ENCODE measurements at places on chromosomes 3 and 15.

- DNase-seq, result no peak
Observed at GRCh38 chr15:79051941-79052731, 38.4 kb downstream of the RASGRF1 start.

- no peak for DNase-seq
Observed at GRCh38 chr3:30135190-30135589, 471.2 kb upstream of the TGFBR2 start.

DNA sequence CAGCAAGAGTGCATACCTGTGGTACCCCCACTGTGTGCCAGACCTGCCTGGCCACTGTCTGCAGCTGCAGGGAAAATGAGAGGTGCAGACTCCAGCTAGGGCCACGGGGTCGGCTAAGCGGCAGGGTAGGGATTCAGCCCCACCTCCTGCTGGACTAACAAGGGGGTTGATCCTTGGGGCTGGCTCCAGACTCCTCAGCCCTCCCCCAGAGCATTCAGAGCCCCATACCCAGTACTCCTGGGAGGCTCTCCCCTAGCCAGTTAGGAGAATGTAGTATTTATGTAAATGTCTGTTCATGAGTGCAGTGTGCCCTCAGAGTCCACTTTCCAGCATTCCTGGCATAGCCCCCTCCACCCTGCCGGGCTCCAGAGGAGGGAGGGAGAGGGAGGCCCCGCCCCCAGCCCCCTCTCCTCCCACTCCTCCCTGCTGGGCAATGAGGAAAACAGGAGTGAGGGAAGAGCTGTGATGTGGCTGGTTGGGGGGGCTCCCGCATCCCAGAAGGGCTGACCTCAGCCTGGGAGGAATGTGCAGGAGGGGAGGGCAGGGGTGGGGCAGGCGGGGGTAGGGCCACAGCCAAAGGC is 4.5 kb upstream of the SEMA3B start:
- DNase-seq, result peak; percentile 54

- no peak for DNase-seq
Observed at GRCh38 chr3:144102421-144102820, 130.8 kb downstream of the DIPK2A start.

GRCh38 chr3:86867982-86868381 is 123.0 kb downstream of the VGLL3 start:
- DNase-seq, result no peak

- no peak for DNase-seq
Observed at GRCh38 chr15:29959384-29960137, 123.2 kb upstream of the GOLGA8J start.

GRCh38 chr3:99972380-99973104 is 141.8 kb downstream of the FILIP1L start:
- no peak for DNase-seq

DNA sequence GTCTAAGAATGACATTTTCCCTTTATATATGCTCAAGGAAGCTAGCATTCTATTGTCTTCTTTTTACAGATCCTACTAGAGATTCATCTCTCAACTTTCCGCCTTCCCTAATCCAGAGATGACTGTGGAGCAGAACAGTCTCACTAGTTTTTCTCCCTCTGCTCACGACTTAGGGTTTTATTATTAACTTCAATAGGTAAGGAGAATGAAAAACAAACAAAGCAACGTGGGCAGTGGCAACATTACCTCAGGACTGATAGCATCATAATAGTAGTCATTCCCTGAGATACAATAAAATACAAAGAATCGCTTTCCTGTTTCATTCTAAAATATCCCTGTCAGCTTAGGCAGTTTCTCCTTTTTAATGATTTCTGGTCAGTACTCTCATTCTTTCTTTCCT is 154.3 kb upstream of the PLAAT1 start:
- DNase-seq, result no peak

- DNase-seq, result no peak
Observed at GRCh38 chr3:101802179-101802578, 23.2 kb downstream of the NXPE3 start.

- no peak for DNase-seq
Observed at GRCh38 chr15:76947454-76947853, 15.9 kb downstream of the RCN2 start.

GRCh38 chr15:90686435-90687218 is 30.5 kb upstream of the BLM start:
- DNase-seq, result no peak

DNA sequence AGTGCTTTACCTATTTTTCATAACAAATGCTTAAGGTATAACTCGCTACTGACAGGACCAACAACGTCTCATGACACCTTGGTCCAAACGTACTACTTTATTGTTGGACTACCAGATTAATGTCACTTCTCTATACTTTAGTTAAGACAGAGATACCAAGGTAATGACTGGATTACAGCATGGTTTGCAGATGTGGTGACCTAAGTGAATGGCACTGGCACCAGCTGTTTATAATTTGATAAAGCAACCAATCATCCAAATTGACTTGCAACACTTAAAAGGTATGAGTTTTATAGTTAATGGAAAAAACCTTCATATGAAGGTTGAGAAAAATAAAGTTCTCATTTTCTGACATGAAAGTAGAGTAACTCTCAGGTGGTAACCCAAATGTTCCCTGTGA is 209.0 kb downstream of the NEK10 start:
- no peak for DNase-seq

DNA sequence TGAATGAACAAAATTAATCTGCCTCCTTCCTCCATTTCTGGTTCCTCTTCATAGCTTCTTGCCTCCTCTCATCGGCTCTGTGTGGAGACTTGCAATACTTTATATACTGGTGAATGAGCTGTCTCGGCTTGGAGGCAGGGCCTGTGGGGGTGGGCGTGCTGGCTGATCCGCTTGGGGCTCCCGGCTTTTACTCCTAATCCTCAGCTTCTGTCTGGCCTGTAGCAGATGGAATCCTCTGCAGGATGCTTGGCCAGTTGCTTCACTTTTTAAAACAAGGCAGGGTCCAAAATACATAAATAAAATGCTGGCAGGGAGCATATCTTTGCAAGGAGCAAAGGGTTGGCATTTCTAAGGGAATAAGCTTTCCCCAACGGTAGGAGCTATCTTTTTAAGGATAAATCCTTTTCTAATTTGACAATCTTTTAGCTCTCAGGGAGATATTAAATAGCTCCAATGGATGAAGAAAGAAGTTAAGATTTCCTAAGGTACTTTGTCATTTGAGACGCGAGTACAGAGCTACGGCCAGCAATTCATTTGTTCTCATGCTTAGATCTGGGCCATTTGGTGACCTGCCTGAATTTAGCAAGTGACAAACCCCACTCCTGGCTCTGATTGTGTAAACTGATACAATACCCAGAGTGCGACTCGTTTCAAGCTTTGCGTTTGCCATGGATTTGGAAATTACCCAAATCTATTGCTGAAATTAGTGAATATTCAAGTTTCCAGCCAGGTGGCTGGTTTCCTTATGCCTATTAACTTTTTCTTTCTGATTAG is 18.9 kb downstream of the SV2B start:
- no peak for DNase-seq

DNA sequence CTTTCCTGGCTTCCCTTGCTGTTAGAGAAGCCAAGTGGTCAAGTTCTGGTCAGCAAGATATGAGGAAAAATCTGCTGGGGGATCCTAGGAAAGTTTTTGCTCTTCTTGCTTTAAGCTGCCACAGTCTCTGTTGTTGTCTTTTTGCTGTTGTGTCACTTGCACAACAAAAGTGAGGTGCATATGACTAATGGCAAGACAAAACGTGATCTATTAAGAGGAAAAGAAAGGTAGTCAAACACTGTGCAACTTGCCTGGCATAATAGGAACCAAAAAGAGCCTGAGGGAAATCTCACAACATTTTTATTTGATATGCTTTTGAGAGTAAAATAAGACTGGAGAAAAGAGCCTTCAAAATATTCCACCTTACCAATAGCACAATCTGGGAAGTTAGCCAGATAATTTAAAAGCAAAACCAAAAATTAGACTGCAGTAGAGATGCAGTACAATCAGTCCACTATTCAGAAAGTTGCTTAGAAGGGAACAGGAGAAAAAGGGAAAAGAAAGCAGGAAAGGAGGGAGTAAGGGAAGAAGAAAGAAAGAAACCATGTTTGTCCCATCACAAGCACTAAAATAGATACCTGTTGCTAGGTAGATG is 110.0 kb upstream of the SLC4A7 start:
- no peak for DNase-seq

GRCh38 chr3:27176256-27176655 is 192.9 kb downstream of the NEK10 start:
- no peak for DNase-seq

DNA sequence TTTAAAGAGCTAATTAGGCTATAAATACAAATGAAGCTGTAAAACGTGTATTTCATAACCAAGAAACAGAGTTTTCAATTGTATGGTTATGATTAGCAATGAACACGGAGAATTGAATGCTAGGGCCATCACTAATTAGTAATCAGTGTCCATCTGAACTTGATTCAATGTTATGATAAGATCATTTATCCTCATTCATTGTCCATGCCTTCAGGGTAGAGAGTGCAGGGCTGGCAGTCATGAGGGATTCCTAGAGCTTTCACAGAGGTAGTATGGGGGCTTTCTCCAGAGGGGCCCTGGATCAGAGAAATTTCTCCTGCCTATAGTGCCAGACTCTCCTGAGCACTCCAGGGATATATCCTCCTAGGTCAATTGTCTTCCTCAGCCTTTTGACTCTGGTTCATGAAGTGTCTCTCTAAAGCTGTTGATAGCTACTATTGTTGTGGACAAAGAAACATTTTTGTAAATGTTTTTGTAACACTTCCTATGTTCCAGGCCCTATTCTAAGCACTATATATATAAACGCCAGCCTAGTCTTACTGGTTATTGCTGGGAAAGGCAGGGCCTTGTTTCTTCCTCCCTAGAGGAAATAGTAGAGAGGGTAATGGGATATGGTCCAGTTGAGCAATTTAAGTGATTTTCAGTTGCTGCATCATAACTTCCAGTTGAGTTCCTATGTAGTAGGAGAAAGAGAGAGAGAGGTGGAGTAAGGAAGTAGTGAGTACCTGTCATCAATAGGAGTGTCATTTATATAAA is 249.0 kb downstream of the NFKBIZ start:
- no peak for DNase-seq

GRCh38 chr15:100762913-100763834 is 116.5 kb upstream of the ALDH1A3 start:
- DNase-seq, result no peak

GRCh38 chr15:68642491-68642845 is 63.7 kb downstream of the CORO2B start:
- DNase-seq, result no peak

DNA sequence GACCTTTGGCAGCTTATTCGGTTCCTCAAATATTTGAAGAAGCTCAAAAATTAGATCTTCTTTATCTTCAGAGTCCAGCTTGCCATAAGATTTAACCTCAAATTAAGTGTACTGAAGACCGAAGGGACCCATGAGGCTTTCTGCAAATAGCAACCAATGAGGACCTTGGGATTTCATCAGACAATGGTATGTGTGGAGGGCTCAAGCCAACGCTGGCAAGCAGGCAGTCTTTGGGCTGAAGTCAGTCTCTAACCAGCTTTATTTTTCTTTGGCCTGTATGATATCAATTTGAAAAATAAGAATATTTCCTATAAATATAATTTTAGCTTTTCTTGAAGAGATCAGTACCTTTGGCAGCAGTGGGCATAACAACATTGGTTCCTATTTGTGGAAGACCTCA is 692.7 kb downstream of the MCTP2 start:
- DNase-seq, result no peak

DNA sequence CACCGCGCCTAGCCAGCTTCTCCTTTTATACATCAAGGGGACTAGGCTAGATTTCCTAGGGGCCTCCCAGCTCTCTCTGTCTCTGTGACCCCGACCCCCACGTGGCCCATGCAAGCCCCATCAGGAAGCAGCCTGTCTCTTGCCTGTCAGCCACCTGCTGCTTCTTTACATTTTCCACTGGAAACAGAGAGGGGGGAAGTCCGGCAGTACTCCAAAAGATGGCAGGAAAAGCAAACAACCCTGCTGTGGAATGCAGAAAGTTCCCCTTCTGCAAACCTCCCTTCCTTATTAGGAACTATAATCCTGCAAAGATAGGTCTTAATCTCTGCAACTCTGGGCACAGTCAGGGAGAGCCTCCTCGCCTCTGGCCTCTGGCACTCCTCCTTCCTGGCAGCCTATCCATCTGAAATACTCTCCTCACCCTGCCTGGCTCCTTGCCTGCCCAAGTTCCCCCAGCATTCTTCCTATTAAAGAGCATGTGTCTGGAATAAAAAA is 47.4 kb upstream of the HACD2 start:
- DNase-seq, result no peak

GRCh38 chr15:59138243-59138642 is 33.3 kb downstream of the CCNB2 start:
- DNase-seq, result peak; percentile 62

GRCh38 chr3:2597615-2598014 is 498.9 kb downstream of the CNTN4 start:
- no peak for DNase-seq

DNA sequence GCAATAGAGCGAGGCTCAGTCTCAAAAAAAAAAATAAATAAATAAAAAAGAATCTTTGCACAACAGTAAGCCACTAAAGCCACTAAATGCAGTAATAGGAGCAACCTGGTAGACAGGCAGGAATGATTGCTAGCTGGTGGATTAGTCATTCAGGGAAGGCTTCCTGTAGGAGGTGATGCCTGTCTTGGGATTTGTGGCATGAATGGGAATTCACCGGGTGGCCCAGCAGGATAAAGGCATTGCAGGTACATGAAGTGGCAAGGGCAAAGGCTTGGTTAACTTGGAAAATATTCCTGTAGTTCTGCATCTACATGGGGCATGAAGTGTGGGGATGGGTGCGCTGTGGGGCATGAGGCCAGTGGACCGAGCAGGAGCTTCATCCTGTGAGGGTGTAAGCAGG is 94.5 kb downstream of the IQSEC1 start:
- DNase-seq, result no peak

GRCh38 chr3:144549166-144549565 is 577.5 kb downstream of the DIPK2A start:
- DNase-seq, result peak; percentile 10

DNA sequence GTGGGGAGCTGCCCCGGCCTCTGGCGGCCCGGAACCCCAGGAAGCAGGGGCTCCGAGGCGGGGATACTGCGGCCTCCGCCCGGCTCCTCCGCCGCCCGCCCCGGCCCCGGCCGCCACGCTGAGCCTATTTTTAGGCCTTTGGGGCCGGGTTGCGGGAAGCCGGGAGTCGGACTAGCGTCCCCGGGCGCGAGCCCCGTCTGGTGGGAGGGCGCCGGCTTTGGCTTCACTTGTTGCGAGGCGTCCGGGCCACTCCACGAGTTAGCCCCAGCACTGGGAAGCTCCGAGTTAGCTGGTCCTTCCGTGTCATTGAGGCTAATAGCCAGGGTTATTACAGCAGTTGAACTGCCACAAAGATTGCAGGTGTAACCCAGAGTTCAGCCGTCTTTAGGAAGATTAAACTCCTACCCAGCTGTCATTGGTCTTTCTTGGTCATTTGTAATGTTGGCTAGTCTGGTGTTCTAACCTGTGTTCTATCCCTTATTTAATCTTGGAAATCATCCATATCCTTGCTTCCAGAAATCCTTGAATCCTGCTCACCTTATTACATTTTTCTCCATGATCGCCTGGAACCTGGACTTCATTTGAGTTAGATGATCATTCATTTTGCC is 791 bp downstream of the GYG1 start:
- peak; percentile 50 for DNase-seq

GRCh38 chr15:47390208-47390765 is 327.0 kb upstream of the SEMA6D start:
- DNase-seq, result no peak

GRCh38 chr15:92687746-92688145 is 32.2 kb upstream of the FAM174B start:
- DNase-seq, result no peak
